ENCODE measurements at places on chromosomes 12 and 14. TPM values are rescaled to one million over a fixed set of nuclear protein-coding genes. Genes with fewer than 3 reads are reported as not detected.

HSP90B1 gene
- 292 TPM for total RNA-seq

PPP4R3A gene
- 44.7 TPM for total RNA-seq

LRRK2 gene
- 11.2 TPM for total RNA-seq

TAS2R14 gene
- 0.60 TPM for total RNA-seq

COX8C gene
- total RNA-seq = not detected

GPR33 gene
- not detected for total RNA-seq

SLC38A4 gene
- total RNA-seq = 1.0 TPM

GYS2 gene
- 0.12 TPM for total RNA-seq

RPL10L gene
- not detected for total RNA-seq

Measured in right cardiac atrium (tissue), 5 donors.